Testis (tissue), 5 donors: ENCODE measurements at places on chromosomes 7 and 10. TPM values are rescaled to one million over a fixed set of nuclear protein-coding genes. Genes with fewer than 3 reads are reported as not detected.

The ANKRD61 gene
- 6.8 TPM for total RNA-seq

The RPEL1 gene
- not detected for total RNA-seq

The SFRP5 gene
- 2.0 TPM for total RNA-seq

DNA sequence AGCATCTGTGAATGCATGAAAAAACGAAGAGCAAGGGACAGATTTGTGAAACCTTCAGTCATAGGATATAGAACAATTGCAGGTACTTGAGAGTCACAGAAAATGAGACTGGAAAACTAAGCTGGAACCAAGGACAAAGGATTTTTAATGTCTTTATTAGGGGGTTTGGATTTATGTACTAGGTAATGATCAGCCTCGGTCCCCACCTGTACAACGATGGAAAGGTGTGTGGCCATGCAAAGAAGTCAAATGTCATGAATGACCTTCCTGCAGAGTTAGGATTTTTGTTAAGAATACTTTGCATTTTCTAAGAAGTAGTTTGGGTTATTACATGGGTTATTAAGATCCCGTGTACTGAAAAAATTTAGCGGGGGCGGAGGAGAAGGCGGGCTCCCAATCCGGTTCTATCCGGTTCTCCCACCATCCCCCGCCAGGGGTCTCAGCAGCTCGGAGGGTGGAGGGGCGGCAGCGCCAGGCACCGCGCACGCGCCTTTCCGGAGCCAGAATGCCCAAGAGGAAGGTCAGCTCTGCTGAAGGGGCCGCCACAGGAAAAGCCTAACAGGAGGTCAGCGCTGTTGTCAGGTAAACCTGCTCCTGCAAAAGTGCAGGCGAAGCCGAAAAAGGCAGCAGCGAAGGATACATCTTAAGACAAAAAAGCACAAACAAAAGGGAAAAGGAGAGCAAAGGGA, 327.5 kb upstream of the PLXDC2 start:
- DNase-seq, result peak; percentile 72

DNA sequence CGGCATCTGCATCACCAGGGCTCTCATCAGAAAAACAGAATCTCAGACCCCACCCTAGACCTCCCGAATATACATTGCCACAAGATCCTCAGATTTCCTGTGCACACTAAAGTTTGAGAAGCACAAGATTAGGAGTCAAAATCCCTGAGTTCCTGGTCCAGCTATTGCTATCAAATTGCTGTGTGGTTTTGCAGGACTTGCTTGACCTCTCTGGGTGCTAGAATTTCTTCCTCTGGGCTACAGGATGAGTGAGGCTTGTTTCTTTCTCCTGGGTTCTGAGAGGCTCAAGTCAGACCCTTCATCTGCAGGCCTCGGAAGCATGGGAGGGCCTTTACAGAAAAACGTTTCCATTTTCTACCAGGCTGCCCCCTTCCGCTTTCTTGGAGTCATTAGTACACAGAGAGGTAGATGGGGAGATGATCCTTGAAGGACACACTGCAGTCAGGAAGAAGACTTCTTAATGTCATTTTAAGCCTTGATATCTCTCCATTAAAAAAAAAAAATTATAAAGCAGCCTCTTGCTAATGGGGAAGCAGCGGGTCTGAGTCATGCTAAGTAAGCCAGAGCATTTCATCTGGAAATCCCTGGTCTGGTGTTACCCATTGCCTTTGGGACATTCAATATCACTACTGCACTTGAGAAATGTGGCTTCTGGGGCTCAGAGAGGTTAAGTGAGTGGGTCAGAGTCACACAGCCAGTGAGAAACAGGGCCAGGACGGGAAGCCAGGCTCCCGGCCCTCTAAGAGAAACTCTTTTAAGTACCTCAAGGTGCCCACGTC, 173.5 kb downstream of the KCNMA1 start:
- no peak for DNase-seq

DNA sequence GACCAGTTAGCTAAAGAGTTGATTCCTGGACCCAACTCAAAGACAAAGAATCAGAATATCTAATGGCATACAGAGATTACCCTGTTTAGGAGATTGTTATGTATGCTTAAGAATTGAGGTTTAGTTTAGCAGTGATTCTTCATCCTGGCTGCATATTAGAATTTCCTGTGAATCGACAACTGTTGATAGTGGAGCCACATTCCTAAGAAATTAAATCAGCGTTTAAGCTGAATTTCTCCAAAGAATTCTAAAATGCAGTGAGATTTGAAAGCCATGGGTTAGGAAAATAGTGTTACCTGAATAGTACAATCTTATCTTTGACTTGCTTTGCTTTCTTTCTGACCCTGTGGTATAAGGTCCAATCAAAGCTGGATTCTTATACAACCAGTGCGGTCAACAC, 16.4 kb upstream of the FERD3L start:
- DNase-seq, result no peak

- no peak for DNase-seq
Measured at GRCh38 chr7:133911724-133912123, 215.4 kb upstream of the LRGUK start.

GRCh38 chr10:75487087-75487754, 55.8 kb downstream of the LRMDA start:
- DNase-seq, result no peak

The FAM180A gene
- total RNA-seq, result 2.1 TPM

DNA sequence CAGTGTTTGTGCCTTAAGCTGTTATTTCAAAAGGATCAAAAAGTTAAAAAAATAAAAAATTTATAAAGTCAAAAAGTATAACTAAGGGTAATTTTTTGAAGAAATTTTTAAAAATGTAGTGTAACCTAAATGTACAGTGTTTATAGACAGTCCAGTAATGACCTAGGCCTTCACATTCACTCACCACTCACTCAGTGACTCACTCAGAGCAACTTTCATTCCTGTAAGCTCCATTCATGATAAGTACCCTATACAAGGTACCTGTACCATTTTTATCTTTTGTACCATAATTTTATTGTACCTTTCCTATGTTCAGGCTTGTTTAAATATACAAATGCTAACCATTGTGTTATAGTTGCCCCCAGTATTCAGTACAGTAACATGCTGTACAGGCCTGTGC, 21.5 kb downstream of the DNAJC9 start:
- DNase-seq, result no peak

The TMEM140 gene
- 5.1 TPM for total RNA-seq

DNA sequence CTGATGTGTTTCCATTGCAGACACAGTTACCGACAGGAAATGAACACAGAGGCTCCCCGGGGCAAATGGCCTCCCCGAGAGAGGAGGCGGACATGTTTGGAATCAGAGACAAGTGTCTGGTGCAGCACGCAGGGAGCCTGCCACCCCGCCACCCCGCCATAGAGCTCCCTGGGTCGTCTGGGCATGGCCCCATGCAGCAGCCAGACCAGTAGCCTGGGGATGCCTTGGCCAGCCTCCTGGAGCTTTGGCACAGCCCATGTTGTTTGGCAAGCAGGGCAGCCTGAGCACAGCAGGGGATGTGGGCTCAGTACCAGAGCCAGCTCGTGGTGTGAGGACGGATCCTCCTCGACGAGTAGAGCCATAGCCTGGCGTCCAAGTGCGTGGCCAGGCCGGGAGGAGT, 80.8 kb downstream of the NKX6-2 start:
- DNase-seq, result no peak

The SLC13A1 gene
- total RNA-seq, result not detected

The TRIL gene
- 1.3 TPM for total RNA-seq

GRCh38 chr7:33400214-33400538, 270.8 kb downstream of the BBS9 start:
- DNase-seq, result no peak

- no peak for DNase-seq
Measured at GRCh38 chr7:28350662-28351061, 61.7 kb upstream of the CREB5 start.

DNA sequence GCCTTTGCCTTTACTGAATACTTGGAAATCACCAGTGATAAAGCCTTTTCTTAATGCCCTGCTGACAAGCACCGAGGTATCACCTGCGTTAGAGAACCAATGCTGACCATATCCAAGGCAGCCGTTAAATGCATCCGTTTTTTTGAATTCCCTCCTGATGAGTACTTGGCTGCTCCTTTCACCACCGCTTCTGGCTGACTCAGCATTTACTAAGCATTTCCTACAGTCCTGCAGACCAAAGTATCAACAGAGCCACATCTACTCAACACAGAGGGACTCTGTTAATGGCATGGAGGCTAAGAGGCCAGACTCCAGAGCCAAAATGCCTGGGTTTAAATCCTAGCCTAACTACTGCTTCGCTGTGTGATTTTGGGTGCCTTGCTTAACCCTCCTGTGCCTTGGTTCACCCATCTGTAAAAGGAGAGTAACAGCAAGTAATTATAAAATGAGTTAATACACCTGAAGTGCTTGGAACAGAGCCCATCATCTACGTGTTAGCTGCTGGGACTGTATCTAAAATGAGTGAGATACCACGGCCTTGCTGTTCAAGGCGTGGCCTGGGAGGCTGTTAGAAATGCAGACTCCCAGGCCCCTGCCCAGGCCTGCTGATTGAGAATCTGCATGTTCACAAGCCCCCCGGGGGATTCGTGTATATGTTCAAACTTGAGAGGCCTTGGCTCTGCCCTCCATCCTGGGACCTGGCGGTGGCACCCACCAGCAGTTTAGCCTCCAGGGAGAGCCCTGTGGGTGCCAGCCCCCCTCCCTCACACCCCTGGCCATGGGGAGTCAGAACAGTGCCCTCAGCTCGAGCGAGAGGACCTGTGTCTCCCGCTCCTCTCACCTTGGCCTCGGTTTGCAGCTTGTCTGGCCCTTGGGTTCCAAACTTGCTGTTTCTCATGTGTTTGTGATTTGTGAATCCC, 30.8 kb upstream of the EFCAB10 start:
- no peak for DNase-seq

- peak; percentile 54 for DNase-seq
Measured at GRCh38 chr10:90930971-90931871, 10.3 kb upstream of the ANKRD1 start.

The SPDYE11 gene
- 5.6 TPM for total RNA-seq

DNA sequence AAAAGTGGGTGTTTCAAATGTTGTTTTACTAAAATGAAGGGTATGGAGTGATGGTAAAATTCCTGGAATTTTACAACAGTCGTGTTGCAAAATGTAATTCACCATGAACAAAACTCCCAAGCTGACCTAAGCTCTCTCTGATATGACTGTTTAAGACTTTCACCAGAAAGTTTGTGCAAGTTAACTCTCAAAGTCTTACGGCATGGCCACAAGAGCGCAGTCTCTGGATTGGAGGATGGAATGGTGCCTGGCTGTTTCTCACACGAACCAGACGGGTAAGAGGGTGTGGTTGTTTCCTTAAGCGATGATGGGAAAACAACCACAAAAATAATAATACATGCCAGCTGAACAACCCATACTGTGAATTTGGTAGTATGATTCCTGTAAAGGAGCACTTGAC, 662.5 kb downstream of the KCNMA1 start:
- no peak for DNase-seq

GRCh38 chr10:29740981-29741545, 106.3 kb upstream of the SVIL start:
- DNase-seq, result peak; percentile 73

DNA sequence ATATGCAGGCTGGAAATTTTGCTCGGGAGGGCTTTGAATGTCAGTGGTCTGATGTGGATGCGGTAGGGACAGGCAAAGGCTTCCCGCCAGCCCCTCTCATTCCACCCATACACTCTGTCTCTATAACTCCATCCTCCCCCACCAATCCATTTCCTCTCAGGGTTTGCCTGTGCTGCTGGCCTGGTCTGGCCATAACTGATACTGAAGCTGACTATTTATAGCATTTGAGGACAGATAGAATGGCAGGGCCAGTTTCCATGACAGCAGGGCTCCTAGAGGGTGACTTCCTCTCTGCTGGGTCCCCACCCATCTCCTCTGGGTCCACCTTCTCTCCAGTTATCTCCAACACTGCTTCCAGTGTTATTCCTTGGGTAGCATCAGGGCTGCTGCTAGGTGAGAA, 6.6 kb upstream of the PDLIM1 start:
- no peak for DNase-seq
